ENCODE measurements at places on chromosomes 7 and 10.

DNA sequence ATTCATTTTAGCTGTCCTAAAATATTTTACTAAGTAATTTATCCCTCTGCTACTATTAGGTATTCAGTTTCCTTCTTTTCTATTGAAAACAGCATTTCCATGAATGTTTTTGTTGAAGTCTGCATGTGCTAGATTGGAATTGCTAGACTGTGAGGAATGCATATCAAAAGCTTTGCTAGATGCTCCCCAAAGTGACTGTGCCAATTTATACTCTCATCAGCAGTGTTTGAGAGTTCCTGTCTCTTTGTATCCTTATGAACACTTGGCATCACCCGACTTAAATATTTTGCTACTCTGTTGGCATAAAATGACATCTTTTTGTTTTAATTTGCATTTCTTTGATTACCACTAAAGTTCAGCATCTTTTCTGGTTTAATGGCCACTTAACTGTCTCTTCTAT lies 45.0 kb upstream of the PRR15 start:
- peak; percentile 38 for DNase-seq

DNA sequence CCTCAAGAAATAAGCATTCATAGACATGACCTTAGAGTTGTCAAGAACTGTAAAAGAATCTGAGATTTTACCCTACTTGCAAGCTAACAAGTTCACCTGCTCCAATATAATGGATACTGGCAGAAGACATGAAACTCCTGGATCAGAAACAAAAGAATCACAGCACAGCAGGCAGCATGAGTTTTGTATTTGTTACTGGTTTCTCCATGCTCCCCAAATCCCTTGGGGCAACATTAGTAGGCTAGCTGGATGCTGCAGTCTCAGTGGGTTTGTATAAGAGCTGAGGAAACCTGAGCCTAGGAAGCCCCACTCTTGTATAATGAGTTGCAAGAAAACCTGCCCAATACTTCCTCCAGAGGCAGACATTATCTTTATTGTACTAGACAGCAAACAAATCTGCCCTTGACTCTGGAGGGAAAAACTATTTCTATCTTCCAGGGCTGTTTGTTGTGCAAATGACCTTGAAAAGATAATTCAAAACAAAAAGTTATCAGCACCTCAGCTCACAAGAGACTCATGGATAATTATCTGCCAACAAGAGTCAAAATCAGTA lies 64.8 kb downstream of the ABLIM1 start:
- no peak for DNase-seq

DNA sequence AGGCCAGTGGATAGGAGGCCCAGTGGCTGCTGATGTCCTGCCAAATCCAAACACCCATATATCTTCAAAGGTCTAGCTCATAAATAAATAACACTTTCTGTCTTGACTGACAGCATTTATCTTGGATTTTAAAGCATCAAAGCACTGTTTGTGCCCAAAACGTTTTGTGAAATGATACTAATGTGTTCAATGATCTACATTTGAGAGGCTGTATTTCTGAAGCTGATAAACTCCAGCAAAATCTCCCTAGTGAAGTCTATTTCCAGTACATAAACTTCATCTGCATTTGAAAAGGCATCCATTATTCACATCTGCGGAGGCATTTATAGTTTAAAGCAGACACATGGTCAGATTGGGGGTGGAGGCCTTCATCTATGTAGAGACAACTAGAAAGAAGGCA lies 276.3 kb downstream of the HPSE2 start:
- no peak for DNase-seq

- no peak for DNase-seq
These were observed 69.1 kb downstream of the VPS41 start for GRCh38 chr7:38839851-38840250.

DNA sequence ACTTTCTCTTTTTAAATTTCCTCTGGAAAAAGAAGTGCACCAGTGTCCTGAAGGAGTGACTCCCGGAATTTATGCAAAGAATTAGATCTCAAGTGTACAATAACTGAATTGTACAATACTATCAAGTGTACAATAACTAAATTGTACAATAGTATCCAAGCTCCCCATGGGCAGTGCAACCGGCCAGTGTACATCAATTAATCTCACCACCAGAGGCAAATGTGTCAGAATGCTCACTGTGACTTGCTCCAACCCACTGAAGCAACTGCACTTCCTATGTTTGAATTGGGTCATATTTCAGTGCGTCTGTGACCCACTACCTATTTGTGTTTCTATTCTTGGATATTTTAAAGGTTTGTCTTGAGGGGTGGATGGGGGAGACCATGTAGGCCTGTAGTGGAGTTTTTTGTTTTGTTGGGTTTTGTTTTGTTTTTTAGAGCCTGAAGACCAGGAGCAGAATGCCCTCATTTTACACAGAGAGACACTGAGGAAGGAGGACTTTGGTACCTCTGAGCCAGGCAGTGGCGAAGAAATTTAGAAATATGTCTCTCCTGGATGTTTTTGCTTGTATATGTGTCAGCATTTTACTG lies 78.5 kb upstream of the CTTNBP2 start:
- no peak for DNase-seq

DNA sequence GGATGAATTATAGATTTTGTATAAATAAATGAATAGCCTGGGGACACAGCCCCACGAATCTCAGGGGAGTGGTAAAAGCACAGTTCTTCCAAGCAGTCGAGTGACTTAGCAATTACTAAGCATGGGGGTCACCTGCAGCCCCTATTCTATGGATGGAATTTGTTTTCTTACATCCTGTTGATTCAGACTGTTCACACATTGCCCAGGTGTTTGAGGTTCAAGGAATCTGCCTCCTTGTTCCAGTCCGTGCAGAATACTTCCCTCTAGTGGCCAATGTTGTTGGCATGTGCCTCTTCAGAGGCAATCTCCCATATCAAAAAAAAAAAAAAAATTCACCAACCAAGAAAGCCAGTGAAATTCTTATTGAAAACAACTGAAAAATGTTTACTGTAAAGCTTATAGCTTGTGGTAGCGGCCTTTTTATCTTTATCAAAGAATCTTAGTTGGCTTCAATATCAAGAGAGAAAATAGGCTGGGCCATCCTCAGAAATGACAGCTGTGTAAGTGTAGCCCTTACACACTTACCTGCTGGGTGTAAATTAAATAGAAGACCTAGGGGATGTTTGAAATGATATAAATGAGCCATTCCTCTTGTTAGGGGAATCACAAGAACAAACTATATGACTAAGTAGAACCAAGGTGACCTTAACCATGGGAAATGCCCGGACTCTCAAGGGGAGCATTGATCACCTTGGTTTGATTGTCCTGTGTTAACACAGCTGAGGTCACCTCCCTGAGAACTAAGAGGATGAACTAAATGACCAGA lies 7.8 kb downstream of the LIPM start:
- DNase-seq = peak; percentile 66

GRCh38 chr7:154853727-154854095 lies 149.2 kb downstream of the PAXIP1 start:
- no peak for DNase-seq

GRCh38 chr7:151539088-151539671 lies 19.5 kb upstream of the RHEB start:
- DNase-seq = peak; percentile 33

GRCh38 chr7:51123322-51124019 lies 193.1 kb downstream of the COBL start:
- DNase-seq = peak; percentile 97

DNA sequence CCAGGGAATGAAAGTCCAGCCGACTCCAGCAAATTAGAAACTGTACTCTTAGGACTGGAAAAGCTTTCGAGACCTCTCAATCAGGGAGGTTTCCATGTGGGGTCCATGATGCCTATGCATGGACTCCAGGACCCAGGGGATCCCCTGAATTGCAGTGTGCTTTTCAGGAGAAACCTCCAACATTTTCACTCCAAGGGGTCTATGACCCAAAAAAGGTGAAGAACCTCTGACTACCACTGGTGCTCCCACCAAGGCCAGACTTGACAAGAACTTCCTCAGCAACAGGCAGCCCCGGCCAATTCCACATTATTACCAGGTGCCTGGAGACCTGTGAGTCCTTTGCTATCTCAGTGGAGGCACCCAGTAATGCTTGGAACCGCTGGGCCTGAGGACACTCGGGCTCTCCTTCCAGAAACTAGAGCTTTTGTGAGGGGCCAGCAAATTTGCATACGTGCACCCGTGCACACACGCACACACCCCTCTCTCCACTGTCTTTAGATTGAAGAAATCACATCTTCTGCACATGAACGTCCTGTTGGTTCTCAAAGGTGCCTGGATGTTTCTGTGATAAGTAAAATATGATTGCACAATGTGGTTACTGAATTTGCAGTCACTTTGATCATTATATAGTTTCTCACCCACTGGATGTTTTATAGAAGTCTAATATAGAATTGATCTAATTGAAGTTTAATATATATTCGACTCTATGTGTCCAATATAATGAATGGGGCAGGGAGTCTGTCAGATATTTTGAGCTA lies 54.7 kb downstream of the SYPL1 start:
- DNase-seq = no peak

- no peak for DNase-seq
These were observed 170.3 kb downstream of the USP6NL start for GRCh38 chr10:11441151-11441535.

DNA sequence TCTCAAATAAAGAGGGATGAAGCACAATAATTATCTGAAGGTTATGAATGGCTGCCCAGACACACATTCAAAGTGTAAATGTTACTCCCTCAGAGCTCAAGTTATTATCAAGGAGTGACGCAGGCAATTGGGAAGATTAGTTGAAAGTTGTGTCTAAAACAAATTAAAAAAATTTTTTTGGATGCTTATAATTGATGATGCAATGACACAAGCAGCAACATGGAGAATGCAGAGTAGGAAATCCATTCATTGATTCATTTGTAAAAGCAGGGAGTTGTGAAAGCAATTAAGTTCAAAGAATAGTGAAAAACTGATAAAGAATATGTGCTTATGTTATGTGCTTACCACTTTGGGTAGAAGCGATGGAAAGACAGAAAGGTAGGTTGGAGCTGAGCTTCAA lies 120.4 kb downstream of the CDK6 start:
- DNase-seq = no peak

GRCh38 chr7:299169-299568 lies 9.2 kb downstream of the FOXL3 start:
- DNase-seq = no peak

DNA sequence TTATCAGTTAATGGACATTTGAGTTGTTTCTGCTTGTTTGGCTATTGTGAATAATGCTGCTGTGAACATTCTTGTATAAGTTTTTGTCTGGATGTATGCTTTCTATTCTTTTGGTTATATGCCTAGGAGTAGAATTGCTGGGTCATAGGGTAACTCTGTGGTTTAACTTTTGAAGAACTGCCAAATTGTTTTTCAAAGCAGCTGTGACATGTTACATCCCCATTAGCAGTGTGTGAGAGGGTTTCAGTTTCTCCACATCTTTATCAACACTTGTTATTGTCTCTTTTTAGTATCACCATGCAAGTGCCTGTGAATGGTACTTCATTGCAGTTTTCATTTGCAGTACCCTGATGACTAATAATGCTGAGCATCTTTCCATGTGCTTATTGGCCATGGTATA lies 2.1 kb upstream of the NDUFB8 start:
- DNase-seq = no peak

DNA sequence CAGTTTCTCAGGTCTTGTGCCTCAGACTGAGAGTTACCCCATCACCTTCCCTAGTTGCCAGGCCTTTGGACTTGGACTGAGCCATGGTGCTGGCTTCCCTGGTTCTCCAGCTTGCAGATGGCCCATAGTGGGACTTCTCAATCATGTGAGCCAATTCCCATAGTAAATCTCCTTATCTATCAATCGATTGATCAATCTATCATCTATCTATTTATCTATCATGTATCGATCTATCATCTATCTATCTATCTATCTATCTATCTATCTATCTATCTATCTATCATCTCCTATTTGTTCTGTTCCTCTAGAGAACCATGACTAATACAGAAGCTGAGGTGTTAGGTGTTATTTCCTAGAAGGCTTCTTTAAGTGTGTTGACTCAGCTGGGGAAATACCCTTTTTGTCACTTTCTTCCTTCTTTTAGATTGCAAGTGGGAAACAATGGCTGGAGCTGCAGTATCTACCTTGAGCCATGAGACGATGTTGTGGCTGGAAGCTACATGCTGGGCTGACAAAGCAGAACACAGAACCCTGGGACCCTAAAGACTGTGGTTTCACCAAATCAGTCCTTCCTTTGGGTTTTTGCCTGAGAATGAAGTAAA lies 234.7 kb upstream of the GLI3 start:
- no peak for DNase-seq

GRCh38 chr10:72242675-72243074 lies 26.6 kb upstream of the ASCC1 start:
- DNase-seq = peak; percentile 64

DNA sequence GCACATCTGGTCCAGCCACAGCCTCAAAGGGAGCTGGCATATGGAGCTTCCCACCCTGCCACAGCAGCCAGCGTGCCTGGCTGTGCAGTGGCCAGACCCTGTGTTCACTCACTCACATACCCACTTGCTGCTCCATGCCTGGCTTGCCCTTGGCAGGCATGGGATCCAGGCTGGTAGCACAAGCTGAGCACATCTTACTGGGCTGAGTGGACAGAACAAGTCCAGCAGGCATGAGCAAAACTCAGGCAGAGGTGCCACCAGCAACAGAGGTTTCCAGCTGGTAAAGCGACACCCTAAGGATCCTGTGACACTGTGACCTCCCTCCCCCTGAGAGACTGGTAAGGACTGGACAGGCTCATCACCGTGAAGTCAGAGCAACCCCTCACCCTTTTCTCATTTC lies 25.1 kb downstream of the SVIL start:
- DNase-seq = no peak

- peak; percentile 93 for DNase-seq
These were observed 287.1 kb upstream of the C7orf33 start for GRCh38 chr7:148303295-148304082.

DNA sequence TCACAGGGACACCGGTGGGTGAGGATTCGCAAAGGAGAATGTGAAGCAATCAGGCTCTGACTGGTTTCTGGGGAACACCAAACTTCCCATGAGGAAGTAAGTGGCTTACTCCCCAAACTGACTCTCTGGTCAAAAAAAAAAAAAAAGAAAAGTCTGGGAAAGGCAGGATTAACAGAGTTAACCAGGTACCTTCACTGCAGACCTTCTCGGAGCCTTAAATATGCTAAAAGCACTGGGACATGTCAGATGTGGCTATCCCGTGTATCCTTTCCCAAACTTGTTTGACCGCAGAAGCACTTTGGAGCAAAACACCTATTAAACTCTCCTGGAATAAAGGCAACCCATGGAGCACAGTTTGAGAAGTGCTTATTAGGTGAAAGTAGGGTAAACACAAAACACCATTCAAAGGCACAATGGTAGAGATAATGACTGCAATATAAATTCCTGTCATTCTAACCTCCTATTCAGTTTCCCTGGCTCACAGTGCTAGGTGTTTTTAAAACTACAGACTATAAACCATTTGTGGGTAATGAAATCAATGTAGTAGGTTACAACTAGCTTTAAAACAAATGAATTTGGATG lies 44.1 kb upstream of the MXI1 start:
- DNase-seq = no peak
